ENCODE measurements at places on chromosomes 2 and 18.

- DNase-seq: no peak
Measured at GRCh38 chr18:668260-668659, 10.8 kb downstream of the TYMS start.

DNA sequence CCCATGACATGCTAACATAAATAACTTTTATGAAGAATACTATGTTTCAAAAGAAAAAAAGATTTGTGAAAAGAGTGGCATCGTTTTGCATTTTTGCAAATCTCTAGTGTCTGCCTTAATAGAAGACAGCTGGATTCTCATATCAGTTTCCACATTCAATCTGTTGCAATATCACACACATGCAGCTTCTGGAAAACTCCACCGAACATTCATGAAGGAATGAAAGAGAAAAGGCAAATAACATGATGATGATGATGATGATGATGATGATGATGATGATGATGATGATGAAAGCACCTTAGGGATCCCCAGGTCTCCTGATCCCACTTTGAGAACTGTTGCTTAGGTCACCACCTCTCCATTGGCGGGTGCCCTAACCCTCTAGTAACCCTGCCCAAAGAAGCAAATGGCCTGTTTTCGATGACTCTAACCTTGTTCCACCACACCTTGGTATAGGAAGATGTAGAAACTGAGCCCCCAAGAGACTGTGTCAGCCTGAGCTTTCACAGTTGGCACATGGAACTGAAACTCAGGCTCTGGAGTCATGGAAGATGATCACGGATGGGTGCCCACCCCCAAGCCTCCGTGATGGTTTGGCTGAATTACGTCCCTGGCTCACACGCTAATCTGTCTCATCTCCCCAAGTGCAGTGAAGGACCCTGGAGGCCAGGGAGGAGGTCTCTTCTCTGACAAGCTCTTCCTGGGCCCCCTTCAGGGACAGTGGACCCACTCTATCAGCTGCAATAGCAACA, 80.1 kb upstream of the SMAD7 start:
- no peak for DNase-seq

DNA sequence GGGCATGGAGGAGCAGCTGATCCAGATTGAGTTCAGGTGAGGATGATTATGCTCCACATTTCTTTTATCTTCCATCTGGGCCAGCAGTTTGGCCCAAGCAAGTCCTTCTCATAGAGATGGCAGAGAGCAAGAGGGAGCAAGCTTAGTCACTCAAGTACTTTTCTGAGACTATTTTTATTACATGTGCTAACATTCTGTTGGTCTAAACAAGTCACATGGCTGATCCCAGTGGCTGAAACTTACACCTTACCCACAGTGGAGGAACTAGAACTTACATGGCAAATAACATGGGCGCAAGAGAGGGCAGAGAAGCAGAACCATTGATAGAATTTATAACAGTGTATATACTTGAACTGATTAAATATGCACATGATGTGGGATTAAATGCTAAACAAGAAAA, 105.7 kb downstream of the KYNU start:
- DNase-seq: no peak

DNA sequence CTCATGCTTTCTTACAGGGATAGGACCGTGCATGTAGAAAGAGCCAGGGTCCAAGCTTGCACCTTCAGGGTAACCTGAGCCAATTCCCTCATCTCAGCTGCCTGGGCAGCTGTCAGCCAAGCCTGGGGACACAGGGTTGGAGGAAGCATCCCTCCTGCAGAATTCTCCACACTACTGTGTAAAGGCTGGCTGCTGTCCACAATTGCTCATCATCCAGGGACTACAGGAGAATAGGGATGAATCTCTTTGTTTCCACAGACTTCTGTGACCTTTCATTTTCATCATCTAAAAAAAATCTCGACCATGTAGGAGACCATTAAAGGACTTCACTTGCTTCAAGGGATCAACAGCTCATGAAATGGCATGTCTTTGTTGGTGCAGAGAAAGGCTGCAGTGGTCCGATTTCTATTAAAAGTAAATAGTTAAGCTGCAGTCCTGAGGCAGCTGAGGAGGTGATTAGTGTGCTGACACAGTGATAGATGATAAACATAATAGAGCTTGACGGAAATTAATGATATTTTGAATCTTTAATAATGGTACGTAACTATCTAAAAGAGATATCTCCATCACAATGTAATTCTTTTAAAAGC, 74.4 kb upstream of the COPS8 start:
- no peak for DNase-seq

GRCh38 chr2:26477126-26477910, 606 bp downstream of the OTOF start:
- DNase-seq: no peak

All from HT1080 (cell line).